ENCODE measurements at places on chromosomes 6 and 20.

DNA sequence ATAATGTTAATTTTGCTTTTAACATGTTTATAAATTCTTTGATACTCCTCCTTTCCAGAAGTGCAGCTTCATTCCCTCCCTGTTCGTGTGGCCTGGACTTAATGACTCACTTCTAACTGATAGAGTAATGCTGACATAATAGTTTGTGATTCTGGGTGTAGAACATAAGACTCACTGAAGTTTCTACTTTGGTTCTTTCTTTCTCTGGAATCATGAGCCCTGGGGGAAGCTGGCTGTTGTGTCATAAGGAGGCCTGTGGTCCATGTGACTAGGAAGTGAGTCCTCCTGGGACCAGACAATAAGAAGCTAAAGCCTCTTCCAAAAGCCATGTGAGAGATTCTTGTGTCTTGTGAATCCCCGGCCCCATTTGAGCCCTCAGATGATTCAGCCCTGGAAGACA, 30.5 kb upstream of the HLA-G start:
- DNase-seq, result no peak

DNA sequence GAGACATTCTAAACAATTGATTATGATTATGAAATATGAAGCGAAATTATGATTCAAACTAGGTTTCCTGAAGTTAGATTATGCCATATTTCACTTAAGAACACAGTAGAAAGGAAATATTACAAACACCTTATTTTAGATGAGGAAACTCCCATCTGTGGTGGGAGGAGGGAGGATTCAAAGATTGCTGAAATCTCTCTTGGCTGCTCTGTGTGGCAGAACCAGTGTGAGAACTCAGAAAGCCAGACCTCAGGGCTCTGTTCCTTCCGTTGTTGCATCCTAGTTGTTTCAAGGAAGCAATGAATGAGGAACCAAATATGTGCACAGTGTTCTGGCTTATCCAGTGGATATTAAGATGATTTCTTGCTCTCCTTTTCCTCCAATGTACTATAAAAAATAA, 2.1 kb downstream of the TAAR5 start:
- no peak for DNase-seq

DNA sequence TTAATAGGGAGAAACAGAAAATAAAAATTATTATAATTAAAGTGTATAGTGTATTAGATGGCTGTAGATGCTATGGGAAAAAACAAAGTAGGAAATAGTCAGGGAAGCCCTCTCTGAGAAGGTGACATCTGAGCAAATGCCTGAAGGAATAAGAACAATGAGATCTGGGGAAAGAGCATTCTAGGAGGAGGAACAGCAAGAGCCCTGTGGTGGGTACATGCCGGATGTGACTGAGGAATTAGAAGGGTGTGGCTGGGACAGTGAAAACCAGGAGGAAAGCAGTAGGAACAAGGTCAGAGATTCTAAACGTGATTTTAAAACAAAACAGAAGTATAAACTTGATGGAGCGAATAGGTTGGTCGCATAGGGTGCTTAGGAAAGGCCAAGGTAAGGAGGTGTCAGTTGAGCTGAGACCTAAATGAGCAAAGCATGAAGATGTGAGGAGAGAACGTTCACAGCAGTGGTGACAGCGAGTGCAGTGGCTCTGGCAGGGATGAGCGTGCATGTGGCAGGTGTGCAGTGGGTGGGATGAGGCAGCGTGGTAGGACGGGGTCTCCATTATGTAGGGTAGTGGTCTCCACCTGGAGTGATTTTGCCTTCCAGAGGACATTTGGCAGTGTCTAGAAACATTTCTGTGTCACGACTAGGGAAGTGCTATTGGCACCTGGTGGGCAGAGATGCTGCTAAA, 97.1 kb upstream of the MRPS10 start:
- no peak for DNase-seq

GRCh38 chr6:44052419-44053023, 74.7 kb downstream of the MRPL14 start:
- no peak for DNase-seq

GRCh38 chr20:25477014-25477882, 69.8 kb downstream of the GINS1 start:
- DNase-seq, result peak; percentile 16

- no peak for DNase-seq
Measured at GRCh38 chr6:30258204-30258603, 45.0 kb upstream of the TRIM26 start.

DNA sequence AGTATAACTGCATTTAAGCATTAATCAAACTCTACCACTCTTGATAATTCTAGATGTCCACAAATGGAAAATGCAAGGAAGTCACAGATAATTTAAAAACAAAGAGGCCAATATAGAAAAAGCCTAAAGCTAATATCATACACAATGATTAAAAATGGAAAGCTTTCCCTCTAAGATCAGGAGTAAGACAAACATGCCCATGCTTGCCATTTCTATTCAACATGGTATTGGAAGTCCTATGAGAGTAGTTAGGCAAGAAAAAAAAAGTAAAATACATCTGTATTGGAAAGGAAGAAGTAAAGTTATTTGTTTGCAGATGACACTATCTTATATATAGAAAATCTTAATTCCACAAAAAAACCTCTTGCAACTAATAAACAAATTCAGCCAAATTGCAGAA, 164.6 kb upstream of the FERMT1 start:
- no peak for DNase-seq

- DNase-seq, result no peak
Measured at GRCh38 chr6:132063204-132063603, 112.0 kb upstream of the CCN2 start.

GRCh38 chr6:137044366-137045221, at the start of gene IL20RA:
Gene IL20RA (minus strand): TSS chr6:137044965. CDS start chr6:137044728, 237 bp downstream.
- peak; percentile 39 for DNase-seq

Measured in ovary (tissue), 10 donors.